SW 1271 (cell line): ENCODE measurements at places on chromosomes 12 and 14.

- no peak for DNase-seq
Observed at GRCh38 chr14:74478996-74479635, 14.0 kb downstream of the NPC2 start.

- no peak for DNase-seq
Observed at GRCh38 chr12:14621826-14622225, 54.1 kb upstream of the PLBD1 start.

GRCh38 chr14:23345987-23346692 is 6.5 kb downstream of the SLC22A17 start:
- DNase-seq: no peak

- DNase-seq: no peak
Observed at GRCh38 chr14:23539248-23540140, 12.1 kb downstream of the ZFHX2 start.

- DNase-seq: no peak
Observed at GRCh38 chr12:1870086-1870485, 48.4 kb downstream of the CACNA2D4 start.
